Lung (tissue), 17 donors: ENCODE measurements at places on chromosomes 5 and 9. TPM values are rescaled to one million over a fixed set of nuclear protein-coding genes. Genes with fewer than 3 reads are reported as not detected.

Gene TDRD7
- 13.3 TPM for total RNA-seq

- no peaks in the 10 kb centered on the region for H3K36me3 ChIP-seq
- no peak overlapping the region for H3K27ac ChIP-seq
- DNase-seq: no peak
Measured at GRCh38 chr5:9832921-9833320, 202.8 kb upstream of the TAS2R1 start.

- H3K27me3 ChIP-seq: no peaks in the 10 kb centered on the region
- no peak overlapping the region for H3K27ac ChIP-seq
- H3K36me3 ChIP-seq: no peaks in the 10 kb centered on the region
- DNase-seq: no peak
Measured at GRCh38 chr5:33433303-33434240, 7.2 kb upstream of the TARS1 start.

Gene FAM153A
- 14.4 TPM for total RNA-seq

Gene C9orf43
- 0.74 TPM for total RNA-seq

Gene OTP
- not detected for total RNA-seq

- no peaks in the 10 kb centered on the region for H3K36me3 ChIP-seq
- DNase-seq: no peak
- no peak overlapping the region for H3K27ac ChIP-seq
Measured at GRCh38 chr5:124301850-124302249, 444.6 kb downstream of the ZNF608 start.

Gene RNF183
- 0.25 TPM for total RNA-seq

Gene CCDC152
- 1.3 TPM for total RNA-seq

Gene FOXI1
- total RNA-seq: not detected

Gene GABRG2
- total RNA-seq: 0.46 TPM

GRCh38 chr9:125631391-125632085, 75.5 kb downstream of the MAPKAP1 start:
- no peak overlapping the region for H3K27ac ChIP-seq
- H3K4me1 ChIP-seq: peaks cover 3% of the 10 kb centered on the region
- H3K27me3 ChIP-seq: no peaks in the 10 kb centered on the region
- H3K36me3 ChIP-seq: no peaks in the 10 kb centered on the region
- peak; percentile 69 for DNase-seq

Gene GBGT1
- 42.9 TPM for total RNA-seq

Gene PLEKHG4B
- 4.7 TPM for total RNA-seq

Gene CYSTM1
- 101 TPM for total RNA-seq

Gene ARHGEF39
- total RNA-seq: 1.3 TPM

Gene RHOBTB3
- 47.7 TPM for total RNA-seq

Gene IFNE
- not detected for total RNA-seq

DNA sequence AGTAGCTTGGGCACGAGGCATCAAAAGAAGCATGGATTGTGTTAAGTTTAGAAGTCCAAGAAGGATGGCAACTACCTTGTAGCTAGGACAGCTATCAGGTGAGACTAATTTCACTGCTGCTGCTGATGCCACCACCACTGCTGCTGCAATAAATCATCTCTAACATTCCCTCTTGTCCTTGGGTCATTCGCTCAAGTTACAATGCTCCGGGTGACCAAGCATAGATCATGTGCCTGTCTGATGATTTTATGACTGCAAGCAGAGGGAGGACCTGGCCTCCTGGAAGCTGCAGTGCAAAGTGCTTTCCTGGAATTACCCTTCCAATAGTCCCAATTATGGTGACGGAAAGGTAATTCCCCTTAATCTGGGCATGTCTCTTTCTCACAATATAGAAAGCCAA, 334.4 kb downstream of the PRELID2 start:
- DNase-seq: no peak
- no peaks in the 10 kb centered on the region for H3K36me3 ChIP-seq
- H3K4me3 ChIP-seq: no peak overlapping the region
- H3K27me3 ChIP-seq: no peaks in the 10 kb centered on the region
- no peaks in the 10 kb centered on the region for H3K4me1 ChIP-seq

GRCh38 chr9:93536167-93536566, 40.2 kb upstream of the PHF2 start:
- H3K4me3 ChIP-seq: no peak overlapping the region
- H3K27ac ChIP-seq: peak overlapping the region; percentile 1
- no peak for DNase-seq
- peaks cover 4% of the 10 kb centered on the region for H3K36me3 ChIP-seq

Gene BSPRY
- 8.8 TPM for total RNA-seq

Gene BRINP1
- 0.14 TPM for total RNA-seq

- H3K27ac ChIP-seq: no peak overlapping the region
- DNase-seq: no peak
- H3K4me1 ChIP-seq: no peaks in the 10 kb centered on the region
- H3K4me3 ChIP-seq: no peak overlapping the region
Measured at GRCh38 chr5:180399401-180400215, 46.5 kb upstream of the GFPT2 start.

DNA sequence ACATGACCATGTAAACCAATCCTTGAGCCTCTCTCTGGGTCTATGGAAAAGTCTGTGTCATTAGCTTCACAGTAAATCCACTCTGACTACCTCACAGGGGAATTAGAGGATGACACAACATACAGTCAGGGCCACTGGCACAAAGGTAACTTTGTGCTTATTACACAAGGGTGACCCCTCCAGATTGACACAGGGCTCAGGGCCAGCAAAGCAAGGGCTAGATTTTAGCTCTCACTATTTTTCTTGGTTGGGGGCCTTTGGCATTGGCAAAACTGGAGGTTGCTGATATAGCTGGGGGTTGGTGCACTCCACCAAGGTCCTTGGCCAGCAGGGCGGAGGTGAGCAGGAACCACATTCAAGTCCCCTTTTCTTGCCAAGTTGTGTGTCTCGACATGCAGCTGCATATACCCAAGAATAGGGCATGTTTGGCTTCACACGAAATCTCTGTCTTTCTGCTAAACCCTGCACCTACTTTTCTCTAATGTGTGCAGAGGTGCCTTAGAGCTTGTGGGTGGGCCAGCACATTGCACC, 15.2 kb upstream of the OSMR start:
- peaks cover 4% of the 10 kb centered on the region for H3K36me3 ChIP-seq
- no peak for DNase-seq
- H3K4me3 ChIP-seq: no peak overlapping the region
- H3K27ac ChIP-seq: no peak overlapping the region

DNA sequence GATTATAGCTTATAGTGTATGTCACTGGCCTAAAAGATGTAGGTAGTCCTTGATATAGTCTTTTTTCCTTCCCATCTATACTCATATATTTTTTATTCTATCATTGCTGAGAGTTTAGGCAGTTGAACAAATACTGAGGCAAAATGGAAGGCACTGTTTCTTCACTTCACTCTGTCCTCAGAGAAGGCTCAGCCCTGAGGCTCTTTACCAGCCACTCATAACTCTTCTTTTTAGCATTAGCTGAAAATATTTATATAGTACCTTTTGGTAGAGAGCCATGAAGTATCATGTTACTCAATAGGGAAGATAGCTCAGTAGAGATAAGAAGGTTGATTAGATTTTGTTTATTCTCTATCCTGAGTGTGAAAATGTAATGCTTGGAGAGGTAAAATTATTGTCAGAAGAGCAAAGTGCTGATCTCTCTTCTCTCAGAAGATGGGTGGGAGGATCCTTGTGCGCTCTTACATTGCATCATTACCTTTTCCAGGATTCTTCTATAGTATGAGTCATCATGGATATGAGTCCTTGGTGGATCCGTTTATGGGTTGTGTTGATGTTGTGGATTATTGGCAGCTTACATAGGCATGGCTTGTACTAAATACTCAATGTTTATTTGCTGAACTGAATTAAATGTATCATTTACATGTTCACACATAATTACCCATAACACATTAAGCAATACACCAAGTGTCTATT, 88.1 kb downstream of the ANXA1 start:
- no peak overlapping the region for H3K27ac ChIP-seq
- no peaks in the 10 kb centered on the region for H3K27me3 ChIP-seq
- DNase-seq: no peak
- no peaks in the 10 kb centered on the region for H3K36me3 ChIP-seq
- no peak overlapping the region for H3K4me3 ChIP-seq
- no peaks in the 10 kb centered on the region for H3K4me1 ChIP-seq

Gene ARL14EPL
- not detected for total RNA-seq

GRCh38 chr9:98255061-98255577, 330 bp downstream of the TBC1D2 start:
- H3K4me3 ChIP-seq: peak overlapping the region; percentile 76
- H3K36me3 ChIP-seq: no peaks in the 10 kb centered on the region
- H3K27ac ChIP-seq: peak overlapping the region; percentile 72
- peak; percentile 50 for DNase-seq

GRCh38 chr9:72949918-72950325, 2.9 kb downstream of the ALDH1A1 start:
- no peaks in the 10 kb centered on the region for H3K27me3 ChIP-seq
- no peak for DNase-seq
- H3K36me3 ChIP-seq: no peaks in the 10 kb centered on the region
- no peak overlapping the region for H3K27ac ChIP-seq
- no peak overlapping the region for H3K4me3 ChIP-seq

- H3K36me3 ChIP-seq: peaks cover 17% of the 10 kb centered on the region
- no peak overlapping the region for H3K27ac ChIP-seq
- no peak overlapping the region for H3K4me3 ChIP-seq
- H3K27me3 ChIP-seq: no peaks in the 10 kb centered on the region
- peaks cover 8% of the 10 kb centered on the region for H3K4me1 ChIP-seq
Measured at GRCh38 chr5:123371575-123372179, 51.5 kb downstream of the CEP120 start.

- H3K27me3 ChIP-seq: no peaks in the 10 kb centered on the region
- H3K36me3 ChIP-seq: no peaks in the 10 kb centered on the region
- DNase-seq: no peak
- no peaks in the 10 kb centered on the region for H3K4me1 ChIP-seq
Measured at GRCh38 chr5:30918171-30918570, 275.3 kb upstream of the CDH6 start.

DNA sequence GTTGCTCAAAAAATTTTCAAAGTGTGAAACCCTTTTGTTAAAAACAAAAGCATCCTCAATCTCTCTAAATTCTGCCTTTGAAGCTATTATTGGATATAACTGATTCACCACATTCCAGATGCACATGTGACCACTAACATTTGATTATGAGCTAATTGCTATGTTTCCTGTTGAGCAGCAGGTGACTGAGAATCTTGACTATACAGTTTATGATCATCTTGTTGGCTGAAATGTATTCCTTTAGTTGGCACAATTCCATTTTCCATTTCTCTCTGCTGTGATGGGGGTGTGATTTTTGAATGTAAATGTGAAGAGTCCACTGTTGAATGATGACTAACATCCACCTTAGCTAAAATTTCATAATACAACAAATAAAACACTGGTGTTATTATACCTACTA, 10.7 kb downstream of the LYSMD3 start:
- H3K36me3 ChIP-seq: peaks cover 15% of the 10 kb centered on the region
- no peaks in the 10 kb centered on the region for H3K27me3 ChIP-seq
- H3K4me1 ChIP-seq: no peaks in the 10 kb centered on the region
- H3K27ac ChIP-seq: no peak overlapping the region
- no peak overlapping the region for H3K4me3 ChIP-seq

GRCh38 chr5:154274828-154275185, 84.3 kb downstream of the GALNT10 start:
- no peak for DNase-seq
- H3K4me3 ChIP-seq: no peak overlapping the region
- no peak overlapping the region for H3K27ac ChIP-seq
- H3K27me3 ChIP-seq: no peaks in the 10 kb centered on the region
- no peaks in the 10 kb centered on the region for H3K36me3 ChIP-seq

- no peaks in the 10 kb centered on the region for H3K4me1 ChIP-seq
- H3K36me3 ChIP-seq: peaks cover 5% of the 10 kb centered on the region
Measured at GRCh38 chr9:126417043-126417442, 90.4 kb downstream of the MVB12B start.

DNA sequence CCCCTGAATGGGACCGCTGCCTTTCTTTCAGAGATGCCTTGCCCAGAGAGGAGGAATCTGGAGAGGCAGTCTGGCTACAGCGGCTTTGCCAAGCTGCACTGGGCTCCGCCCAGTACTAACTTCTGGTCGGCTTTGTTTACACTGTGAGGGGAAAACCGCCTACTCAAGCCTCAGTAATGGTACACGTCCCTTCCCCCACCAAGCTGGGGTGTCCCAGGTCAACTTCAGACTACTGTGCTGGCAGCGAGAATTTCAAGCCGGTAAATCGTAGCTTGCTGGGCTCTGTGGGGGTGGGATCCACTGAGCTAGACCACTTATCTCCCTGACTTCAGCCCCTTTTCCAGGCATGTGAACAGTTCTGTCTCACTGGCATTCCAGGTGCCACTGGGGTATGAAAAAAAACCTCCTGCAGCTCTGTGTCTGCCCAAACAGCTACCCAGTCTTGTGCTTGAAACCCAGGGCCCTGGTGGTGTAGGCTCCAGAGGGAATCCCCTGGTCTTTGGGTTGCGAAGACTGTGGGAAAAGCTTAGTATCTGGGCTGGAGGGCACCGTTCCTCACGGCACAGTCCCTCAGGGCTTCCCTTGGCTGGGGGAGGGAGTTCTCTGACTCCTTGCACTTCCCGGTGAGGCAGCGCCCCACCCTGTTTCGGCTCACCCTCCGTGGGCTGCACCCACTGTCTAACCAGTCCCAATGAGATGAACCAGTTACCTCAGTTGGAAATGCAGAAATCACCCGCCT, 171.2 kb downstream of the CWC27 start:
- H3K36me3 ChIP-seq: no peaks in the 10 kb centered on the region
- H3K27me3 ChIP-seq: no peaks in the 10 kb centered on the region
- no peak overlapping the region for H3K27ac ChIP-seq
- H3K4me3 ChIP-seq: no peak overlapping the region
- H3K4me1 ChIP-seq: peaks cover 4% of the 10 kb centered on the region
- DNase-seq: peak; percentile 58

- no peaks in the 10 kb centered on the region for H3K36me3 ChIP-seq
- H3K27ac ChIP-seq: no peak overlapping the region
- H3K27me3 ChIP-seq: no peaks in the 10 kb centered on the region
- no peak for DNase-seq
- no peaks in the 10 kb centered on the region for H3K4me1 ChIP-seq
- no peak overlapping the region for H3K4me3 ChIP-seq
Measured at GRCh38 chr5:136457390-136458013, 92.2 kb upstream of the TRPC7 start.

DNA sequence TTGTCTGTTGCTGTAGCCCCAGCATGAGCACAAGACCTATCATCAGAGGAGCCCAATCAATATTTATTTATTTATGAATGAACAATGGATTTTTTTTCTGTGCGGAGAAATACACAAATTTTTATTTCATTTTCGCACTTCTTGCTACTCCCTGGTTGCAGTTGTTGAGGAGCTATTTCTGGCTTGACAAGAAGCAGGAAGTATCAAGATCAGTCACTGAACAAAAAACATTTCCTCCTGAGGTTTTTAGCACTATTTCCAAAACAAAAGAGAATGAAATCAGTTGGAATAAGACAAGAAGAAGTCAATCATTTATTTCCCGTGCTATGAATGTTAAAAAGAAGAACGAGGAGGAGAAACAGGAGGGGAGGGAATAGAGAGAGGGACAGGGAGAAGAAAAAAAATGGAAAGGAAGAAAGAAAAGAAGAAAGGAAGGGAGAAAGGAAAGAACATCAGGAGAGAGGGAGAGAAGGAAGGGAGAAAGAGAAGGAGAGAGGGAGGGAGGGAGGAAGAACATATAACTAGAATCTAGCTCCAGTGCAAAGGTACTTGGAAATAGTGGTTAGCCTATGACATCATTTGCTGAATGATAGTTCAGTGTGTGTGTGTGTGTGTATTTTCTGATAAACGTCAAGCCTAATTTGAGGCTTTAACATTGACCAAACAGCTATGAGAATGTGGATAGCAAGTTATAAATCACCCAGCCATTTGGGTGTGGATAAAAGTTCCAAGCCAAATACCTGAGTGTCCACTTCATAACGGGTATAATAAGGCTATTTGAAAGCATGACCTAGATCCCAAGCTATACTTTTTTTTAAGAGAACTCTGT, 586.0 kb downstream of the EBF1 start:
- DNase-seq: no peak
- H3K27me3 ChIP-seq: no peaks in the 10 kb centered on the region
- H3K4me3 ChIP-seq: no peak overlapping the region
- no peaks in the 10 kb centered on the region for H3K4me1 ChIP-seq
- H3K36me3 ChIP-seq: no peaks in the 10 kb centered on the region
- H3K27ac ChIP-seq: peak overlapping the region; percentile 23
